D721Med (cell line): ENCODE measurements at places on chromosomes 5 and 9.

- no peak for DNase-seq
These were observed at the start of gene SAPCD2 for GRCh38 chr9:137070201-137070905. TSS of gene SAPCD2 (minus strand) at chr9:137070557. CDS start at chr9:137070460, 97 bp downstream.

DNA sequence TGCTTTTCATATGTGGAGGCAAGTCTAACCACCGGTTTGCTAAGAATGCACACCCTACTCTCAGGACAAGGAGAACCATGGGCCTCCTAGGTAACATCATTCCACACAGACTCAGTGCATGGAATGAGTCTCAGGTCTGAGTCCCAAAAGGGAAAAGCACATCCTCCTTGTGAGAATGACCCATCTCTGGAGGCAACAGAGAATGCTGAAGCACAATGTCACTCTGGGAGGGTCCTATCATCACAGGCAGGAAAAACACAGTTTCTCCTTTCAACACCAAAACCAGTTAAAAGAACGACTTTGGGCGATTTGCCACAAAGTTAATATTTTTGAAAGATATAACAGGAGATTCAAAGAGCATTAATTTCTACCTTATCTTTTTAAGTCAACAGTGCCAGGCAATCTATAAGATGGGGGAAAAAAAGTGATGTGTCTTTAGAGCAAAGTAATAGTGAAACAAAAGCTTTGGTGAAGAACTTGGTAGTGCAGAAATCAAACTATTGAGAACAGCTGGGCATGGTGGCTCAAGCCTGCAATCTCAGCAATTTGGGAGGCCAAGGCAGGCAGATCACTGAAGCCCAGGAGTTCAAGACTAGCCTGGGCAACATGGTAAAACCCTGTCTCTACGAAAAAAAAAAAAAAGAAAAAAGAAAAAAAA lies 97.3 kb downstream of the OXCT1 start:
- no peak for DNase-seq

- no peak for DNase-seq
These were observed 118.2 kb downstream of the VCAN start for GRCh38 chr5:83589786-83590185.

DNA sequence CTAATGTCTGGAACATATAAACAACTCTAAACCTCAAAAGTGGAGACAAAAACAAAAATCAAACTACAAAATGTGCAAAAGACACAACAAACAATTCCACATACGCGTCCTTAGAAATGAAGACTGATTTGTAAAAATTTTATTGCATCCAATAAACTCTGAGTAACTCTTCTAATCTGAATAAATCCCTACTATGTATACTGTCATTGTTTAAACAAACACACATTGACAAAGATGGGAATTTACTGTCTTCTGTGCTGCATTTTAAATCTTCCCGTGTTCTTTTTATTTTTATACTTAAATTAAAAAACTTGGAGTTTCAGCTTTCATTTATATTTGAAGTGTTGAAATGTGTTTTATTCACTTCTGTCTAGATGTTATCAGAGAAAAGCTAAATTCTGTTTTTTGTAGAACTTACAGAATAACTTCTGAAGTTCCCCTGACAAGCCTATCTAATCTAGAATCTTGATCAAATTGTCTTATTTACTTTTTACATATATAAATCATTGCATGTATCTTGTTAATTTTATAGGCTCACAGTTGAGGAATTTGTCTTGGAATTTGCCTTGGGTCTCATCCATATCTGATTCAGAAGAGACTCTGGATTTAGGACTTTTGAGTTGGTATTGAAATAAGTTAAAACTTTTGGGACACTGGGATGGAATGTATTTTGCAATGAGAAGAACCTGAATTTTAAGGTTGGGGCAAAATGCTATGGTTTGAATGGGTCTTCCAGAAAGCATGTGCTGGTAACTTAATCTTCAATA lies 2064.4 kb upstream of the C9orf72 start:
- no peak for DNase-seq

DNA sequence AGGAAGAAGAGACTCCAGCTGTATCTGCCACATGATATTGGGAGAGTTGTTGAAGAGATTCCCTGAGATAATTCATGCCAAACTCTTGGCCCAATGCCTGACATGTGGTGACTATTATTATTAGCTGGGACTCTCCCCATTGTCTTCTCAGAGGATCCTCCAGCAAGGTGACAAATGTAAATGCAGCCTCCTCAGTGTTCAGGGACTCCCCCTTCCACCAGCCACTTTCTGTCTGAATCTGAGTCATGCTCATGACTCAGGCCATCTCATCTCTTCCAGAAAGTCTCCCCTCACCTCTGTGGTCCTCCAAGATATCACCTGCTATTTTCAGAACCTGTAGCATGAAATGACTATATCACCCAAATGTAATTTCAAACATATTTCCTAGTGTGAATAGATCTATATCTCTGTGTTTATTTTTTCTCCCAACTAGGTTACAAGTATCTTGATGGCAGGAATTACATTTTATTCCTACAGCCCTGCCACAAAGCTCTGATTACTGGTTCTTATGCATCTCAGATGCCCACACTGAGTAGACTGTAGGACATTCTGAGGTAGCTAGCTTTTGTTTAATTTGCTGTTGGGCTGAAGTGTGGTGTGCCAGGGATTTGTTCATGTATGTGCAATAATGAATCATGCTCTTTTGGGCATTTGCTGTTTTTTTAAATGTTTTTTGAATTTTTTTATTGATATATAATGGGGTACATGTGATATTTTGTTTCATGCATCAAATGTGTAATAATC lies 126.6 kb upstream of the IL12B start:
- no peak for DNase-seq

GRCh38 chr9:68970151-68970550 lies 43.8 kb downstream of the PRKACG start:
- DNase-seq = no peak

GRCh38 chr5:77438071-77438470 lies 54.0 kb downstream of the WDR41 start:
- no peak for DNase-seq

DNA sequence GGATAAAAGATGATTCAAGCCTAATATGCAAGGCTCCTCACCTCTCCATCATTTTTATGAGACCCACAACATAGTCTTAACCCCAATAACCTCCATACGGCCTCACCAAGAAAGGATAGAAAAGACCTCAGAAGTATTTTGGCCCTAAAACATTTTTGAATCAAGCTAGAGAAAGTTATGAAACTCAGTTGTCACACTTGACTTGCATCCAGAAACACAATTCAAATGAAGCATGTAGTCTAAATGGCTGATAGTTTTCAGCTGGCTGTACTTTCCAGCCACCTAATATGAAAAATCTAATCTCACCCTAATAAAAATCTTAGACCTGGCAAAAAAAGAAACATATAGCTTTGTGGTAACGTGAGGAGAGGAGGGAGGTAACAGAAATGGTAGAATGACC lies 116.1 kb downstream of the ARL15 start:
- DNase-seq = no peak

GRCh38 chr5:74216012-74216411 lies 424.5 kb downstream of the ENC1 start:
- DNase-seq = no peak

- no peak for DNase-seq
These were observed 353.7 kb downstream of the CETN3 start for GRCh38 chr5:90055831-90056328.

DNA sequence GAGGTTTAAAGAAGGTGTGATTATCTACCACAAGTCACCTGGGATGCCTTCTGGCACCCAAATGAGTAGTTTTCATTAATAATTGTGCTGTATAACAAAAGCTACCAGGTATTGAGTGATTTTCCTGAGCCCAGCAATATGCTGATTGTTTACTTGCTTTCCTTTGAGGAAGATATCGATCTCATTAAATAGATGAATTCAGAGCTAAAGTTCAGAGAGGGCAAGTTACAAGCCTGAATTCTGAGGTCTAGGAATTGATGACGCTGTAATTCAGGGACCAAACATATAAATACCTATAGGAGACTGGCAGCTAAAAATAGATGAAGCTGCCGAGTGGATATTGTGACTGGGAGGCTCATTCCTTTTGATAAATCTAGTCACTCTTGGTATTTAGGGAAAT lies 1.1 kb downstream of the ERCC6L2 start:
- DNase-seq = no peak

DNA sequence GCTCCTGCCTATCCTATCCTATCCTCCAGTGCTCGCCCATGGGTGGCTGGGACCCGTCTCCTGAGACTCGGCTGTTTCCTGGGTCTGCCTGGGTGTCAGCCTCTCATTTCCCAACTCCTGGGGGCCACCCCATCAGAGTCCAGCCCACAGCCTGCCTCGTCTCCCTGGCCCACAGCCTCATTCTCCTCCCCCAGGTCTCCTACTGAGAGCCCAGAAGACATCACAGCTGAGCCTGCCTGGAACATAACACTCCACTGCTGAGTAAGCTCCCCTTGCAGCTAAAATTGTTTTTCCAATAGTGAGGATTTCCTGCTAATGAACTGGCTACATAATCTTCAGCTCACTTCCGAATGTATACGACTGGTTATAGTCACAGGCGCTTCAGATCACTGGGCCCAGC lies 95.3 kb downstream of the TTLL11 start:
- DNase-seq = no peak
